Activated effector memory CD4-positive, alpha-beta T cell treated with Interleukin-2 at 50 U/mL for 16 hours (primary cell): ENCODE measurements at places on chromosomes 16 and 17.

- DNase-seq, result no peak
Measured at GRCh38 chr17:50207792-50208567, 6.5 kb upstream of the COL1A1 start.

- DNase-seq, result no peak
Measured at GRCh38 chr17:66689221-66689620, 145.7 kb upstream of the CACNG5 start.

GRCh38 chr16:58755989-58756649 is 22.0 kb upstream of the GOT2 start:
- peak; percentile 60 for DNase-seq

- DNase-seq, result no peak
Measured at GRCh38 chr17:43645765-43646481, 15.8 kb downstream of the MEOX1 start.

DNA sequence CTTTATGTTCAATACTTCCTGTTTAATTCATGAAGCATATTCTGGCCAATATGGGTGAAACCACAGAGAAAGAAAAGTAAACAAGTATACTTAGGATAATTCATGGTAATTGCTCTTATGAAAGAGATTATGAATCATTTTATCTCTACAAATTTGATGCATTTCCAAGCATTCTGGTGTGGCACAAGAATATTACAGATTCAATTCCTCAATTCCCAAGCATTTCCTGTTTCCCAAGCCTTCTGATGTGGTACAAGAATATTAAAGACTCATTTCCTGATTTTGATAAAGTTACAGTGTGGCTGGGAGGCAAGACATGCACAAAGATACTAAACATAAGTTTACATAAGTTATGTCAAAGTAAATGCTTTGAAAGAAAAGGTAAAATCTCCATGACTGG is 126.1 kb upstream of the NUDT7 start:
- no peak for DNase-seq

DNA sequence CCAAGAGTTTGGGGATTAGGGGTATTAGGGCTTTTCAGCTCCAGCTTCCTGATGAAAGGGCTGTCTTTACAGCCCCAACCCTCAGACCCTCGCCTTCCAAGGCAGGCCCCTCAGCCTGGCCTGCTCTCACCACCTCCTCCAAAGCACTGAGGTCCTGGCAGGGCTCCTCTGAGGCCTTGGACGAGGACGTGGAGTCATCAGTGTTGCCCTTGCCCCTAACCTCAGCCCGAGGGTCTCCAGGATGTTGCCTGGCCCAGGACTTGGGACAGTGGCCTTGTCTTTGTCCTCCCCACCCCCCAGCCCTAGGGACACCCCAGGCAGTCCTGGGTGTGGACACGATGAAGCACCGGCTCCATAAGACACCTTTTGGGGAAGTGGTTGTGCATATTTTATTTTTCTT is 28.2 kb downstream of the B9D1 start:
- no peak for DNase-seq

- no peak for DNase-seq
Measured at GRCh38 chr17:75418531-75418930, 13.1 kb upstream of the GRB2 start.

DNA sequence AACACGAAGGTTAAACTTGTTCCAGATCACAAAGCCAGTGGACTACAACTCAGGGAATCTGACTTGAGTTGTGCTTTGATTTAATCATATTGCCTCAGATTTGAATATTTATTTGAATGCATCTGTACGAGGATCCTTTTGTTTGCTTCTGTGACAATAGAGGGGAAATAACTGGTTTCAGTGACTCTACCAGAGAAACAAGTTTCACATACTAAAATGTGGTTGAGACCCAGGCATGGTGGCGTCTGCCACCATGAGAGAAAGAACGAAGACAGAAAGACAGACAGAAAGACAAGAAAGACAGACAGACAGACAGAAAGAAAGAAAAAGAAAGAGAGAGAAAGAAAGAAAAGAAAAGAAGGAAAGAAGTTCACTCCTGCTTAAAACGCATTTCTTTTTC is 24.0 kb downstream of the YWHAE start:
- no peak for DNase-seq

- no peak for DNase-seq
Measured at GRCh38 chr17:81127526-81128177, 37.7 kb upstream of the PVALEF start.

DNA sequence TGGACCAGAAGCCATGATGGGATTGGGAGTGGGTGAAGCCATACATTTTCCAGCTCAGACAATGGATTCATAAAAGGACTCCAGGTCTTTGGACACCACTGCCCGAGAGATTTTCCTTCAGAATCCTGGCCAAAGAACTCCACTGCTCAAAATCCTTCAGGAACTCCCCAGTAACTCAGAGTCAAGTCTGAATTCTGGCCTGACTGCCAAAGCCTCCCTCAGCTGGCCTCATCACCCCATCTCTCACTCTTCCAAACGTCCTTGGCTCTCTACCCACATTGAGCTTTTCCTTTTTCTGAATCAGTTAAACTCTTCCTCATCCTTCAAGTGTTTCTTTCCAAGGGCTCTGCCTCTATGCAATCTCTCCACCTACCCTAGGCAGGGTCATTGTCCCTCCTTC is 1.2 kb upstream of the SEPTIN1 start:
- DNase-seq, result no peak

DNA sequence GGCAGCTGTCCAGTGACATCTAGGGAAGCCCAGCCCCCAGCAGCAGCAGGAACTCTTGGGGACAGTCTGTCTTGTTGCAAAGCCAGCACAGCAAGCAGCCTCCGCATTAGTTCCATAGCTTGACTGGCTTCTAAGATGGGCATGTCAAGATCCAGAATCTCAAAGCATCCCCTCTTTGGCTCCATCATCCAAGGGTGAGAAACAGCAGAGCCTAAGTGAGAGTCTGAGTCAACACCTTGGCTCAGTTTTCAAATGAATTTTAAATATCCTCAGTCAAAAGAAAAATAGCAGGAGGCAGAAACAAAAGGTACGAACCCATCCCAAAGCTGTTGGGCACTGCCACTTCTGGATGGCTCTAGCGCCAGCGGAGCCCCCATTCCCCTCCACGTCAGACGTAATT is 2.2 kb downstream of the CLDN9 start:
- DNase-seq, result no peak

DNA sequence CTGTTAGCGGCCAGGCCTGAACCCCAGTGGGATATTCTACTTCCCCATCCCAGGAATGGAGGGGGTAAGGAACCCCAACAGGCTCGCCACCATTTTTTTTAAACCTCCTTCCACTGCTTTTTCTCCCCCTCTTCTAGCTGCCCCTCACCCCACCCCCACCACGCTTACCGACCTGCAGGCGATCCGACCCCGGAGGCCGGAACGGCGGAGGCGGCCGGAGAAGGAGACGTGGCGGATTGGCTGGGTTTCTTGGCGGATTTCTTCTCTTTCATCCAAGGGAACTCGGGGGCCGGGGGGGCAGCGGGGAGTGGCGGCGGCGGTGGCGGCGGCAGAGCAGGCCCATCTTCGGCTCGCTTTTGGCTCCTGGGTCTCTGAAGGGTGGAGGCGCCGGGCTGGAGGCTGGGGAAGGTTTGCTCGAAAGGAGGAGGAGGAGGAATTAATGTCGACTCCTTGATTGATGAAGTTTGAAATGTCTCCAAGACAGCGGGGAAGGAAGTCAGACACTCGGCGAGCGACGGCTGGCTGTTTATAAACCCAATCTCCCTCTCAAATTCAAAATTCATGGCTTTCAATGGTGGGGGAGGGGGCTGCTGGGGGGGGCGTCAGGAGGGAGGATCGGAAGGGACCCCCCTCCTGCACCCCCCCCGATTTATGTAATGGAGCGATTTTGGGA is 424 bp downstream of the HOXB2 start:
- DNase-seq, result peak; percentile 29
